Left ventricle myocardium inferior (tissue), 1 donor: ENCODE measurements at places on chromosomes 4 and X. TPM values are rescaled to one million over a fixed set of nuclear protein-coding genes. Genes with fewer than 3 reads are reported as not detected.

The PPP4R3C gene
- total RNA-seq, result not detected

The MSANTD1 gene
- total RNA-seq, result 0.44 TPM

The ARAP2 gene
- total RNA-seq, result 2.9 TPM

The APBB2 gene
- 23.5 TPM for total RNA-seq

DNA sequence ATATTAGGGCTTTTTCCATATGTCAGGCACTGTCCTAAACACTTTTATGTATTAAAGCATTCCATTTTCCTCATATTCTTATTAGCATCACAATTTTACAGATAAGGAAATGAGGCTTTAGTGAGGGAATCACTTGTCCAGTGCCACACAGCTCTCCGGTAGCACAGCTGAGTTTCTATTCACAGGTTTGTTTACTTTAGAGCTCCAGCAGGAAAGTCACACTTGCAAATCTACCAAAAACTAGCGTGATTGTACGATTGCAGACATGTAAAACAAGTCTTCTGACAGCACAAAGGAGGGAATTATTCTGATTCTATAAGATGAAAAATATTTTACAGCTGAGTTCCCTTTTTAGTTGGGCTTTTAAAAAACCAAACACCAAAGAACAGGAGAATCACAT lies 472.1 kb downstream of the TMA16 start:
- no peak for DNase-seq

DNA sequence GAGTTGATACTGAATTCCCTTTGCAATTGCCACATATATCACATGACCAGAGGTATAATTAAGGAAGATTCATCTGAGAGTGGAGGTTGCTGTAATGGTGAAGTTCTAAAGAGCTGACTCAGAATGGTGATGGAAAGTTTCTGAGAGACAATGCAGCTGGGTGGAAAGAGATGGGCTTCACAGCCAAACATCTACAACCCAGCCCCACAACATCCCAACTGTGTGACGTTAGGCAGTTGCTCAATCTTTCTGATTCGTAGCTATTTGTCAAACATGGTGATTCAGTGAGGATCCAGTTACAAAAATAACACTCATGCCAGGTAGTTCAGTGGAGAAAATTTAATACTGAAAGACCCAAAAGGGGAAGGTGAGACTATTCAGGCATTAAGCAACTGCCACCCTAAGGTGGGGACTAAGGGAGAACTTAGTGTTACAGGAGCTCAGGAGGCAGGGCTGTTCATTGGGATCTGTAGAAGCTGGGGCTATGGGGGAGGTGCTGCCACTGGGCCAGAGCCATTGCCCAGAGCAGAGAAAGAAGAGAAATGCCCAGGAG lies 6.9 kb upstream of the AFF1 start:
- DNase-seq, result no peak

DNA sequence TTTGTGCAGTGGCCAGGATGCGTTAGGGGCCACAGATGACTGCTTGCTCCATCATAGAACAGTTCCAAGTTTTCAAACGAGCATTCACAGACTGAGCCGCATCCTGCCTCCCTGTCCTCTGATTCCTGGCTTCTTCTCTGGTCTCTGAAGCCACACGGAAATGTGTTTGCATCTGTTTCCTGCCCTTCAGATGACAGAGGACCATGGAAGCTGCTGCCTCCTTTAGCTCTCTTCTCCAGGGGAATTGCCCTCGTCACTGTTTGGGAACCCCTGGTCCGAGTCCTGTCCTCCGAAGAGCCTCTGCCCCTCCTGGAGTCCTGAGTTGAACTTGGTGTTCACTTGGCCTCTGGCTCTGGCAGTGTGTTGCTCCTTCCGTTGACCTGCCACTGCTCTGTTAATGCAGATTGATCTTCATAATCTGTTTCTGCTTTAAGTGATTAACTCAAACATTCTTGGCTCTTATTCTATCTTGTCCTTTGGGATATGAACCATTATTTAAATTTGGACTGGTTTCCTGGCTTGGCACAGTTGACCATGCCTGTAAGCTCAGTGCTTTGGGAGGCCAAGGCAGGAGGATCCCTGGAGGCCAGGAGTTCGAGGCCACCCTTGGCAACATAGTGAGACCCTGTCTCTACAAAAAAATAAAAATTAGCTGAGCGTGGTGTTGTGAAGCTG lies 96.0 kb downstream of the PTTG2 start:
- no peak for DNase-seq

DNA sequence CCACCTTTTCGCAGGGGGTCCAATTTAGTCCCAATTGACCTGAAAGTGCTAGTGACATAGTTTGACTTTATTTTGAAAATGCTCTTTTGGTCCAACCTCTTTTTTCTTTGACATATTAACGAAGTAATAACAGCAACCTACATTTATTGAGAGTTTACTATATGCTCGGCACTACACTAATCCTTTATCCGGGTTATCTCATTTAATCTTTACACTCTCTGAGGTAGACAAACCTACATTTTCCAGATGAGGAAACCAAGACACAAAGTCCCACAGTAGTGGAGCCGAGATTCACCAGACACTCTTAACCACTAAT lies 307 bp upstream of the ATRX start:
- no peak for DNase-seq

DNA sequence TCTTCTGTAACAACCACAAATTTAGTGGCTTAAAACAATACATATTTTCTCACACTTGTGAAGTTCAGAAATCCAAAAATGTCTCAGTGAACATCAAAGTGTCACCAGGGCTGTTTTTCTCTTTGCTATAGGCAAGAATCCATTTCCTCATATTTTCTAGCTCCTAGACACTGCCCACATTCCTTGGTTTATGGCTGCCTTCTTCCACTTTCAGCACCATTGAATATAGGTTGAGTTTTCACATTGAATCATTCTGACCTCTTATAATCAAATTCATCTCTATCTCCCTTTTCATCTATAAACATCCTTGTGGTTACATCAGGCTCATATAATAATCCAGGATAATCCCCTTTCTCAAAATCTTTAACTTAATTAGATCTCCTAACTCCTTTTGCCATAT lies 37.0 kb upstream of the TACR3 start:
- no peak for DNase-seq

- no peak for DNase-seq
Measured at GRCh38 chr4:188400451-188400850, 261.2 kb downstream of the TRIML1 start.
